WTC11 (cell line): ENCODE measurements at places on chromosomes 1 and 21. TPM values are rescaled to one million over a fixed set of nuclear protein-coding genes. Genes with fewer than 3 reads are reported as not detected.

CSF3R gene
- total RNA-seq = 0.09 to 0.30 TPM (median 0.26 TPM) in 3 replicates

DNA sequence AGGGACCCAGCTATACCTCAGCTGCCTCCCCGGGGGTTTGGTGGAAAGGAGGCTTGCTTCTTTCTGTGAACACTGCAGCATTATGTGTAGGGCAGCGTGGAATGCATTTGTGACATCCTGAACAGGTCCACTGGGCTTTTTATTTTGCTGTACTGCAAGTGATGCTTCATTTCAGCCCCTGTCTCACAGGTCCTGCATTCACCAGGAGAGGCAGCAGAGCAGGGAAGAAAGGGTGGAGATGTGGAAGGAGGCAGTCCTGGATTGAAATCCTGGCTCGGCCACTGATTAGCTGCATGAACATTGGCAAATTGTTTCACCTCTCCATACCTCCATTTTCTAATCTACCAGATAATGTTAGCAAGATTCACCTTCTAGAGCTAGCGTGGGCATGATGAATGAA is 77.9 kb upstream of the ZBTB18 start:
- H3K4me1 ChIP-seq = peaks cover 13% of the 10 kb centered on the region
- H3K4me3 ChIP-seq = no peak overlapping the region
- no peak for DNase-seq
- H3K27ac ChIP-seq = no peak overlapping the region
- H3K27me3 ChIP-seq = no peaks in the 10 kb centered on the region
- H3K36me3 ChIP-seq = no peaks in the 10 kb centered on the region

GRCh38 chr1:26237230-26237966 is 3.4 kb downstream of the CEP85 start:
- DNase-seq = no peak
- H3K4me1 ChIP-seq = peaks cover 25% of the 10 kb centered on the region
- H3K27me3 ChIP-seq = peaks cover 3% of the 10 kb centered on the region
- peaks cover 37% of the 10 kb centered on the region for H3K36me3 ChIP-seq
- H3K4me3 ChIP-seq = no peak overlapping the region

DNA sequence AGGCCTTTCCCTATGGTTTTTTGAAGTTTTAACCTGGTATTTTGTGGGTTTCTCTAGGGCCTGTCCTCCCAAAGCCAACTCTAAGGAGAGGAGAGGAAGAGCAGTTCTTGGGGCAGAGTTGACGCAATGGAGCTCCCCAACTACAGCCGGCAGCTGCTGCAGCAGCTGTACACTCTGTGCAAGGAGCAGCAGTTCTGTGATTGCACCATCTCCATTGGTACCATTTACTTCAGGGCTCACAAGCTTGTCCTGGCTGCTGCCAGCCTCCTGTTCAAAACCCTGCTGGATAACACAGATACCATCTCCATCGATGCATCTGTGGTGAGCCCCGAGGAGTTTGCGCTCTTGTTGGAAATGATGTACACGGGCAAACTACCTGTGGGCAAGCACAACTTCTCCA is 38.2 kb downstream of the ZBTB40 start:
- no peak overlapping the region for H3K4me3 ChIP-seq
- H3K27ac ChIP-seq = no peak overlapping the region
- H3K4me1 ChIP-seq = peaks cover 16% of the 10 kb centered on the region
- no peak for DNase-seq
- peaks cover 5% of the 10 kb centered on the region; the same call in 1 of the 2 replicates for H3K36me3 ChIP-seq
- H3K27me3 ChIP-seq = no peaks in the 10 kb centered on the region
